ENCODE measurements at places on chromosomes 6 and 20. TPM values are rescaled to one million over a fixed set of nuclear protein-coding genes. Genes with fewer than 3 reads are reported as not detected.
A peak's percentile ranks its signal among the peaks of the same experiment; 100 is the strongest.

GRCh38 chr6:145815309-145816274 is 997 bp upstream of the FBXO30 start:
- H3K27ac ChIP-seq = peak overlapping the region; percentile 93
- peaks cover 32% of the 10 kb centered on the region for H3K4me1 ChIP-seq
- DNase-seq = peak; percentile 28
- H3K27me3 ChIP-seq = no peaks in the 10 kb centered on the region
- no peaks in the 10 kb centered on the region for H3K36me3 ChIP-seq

- H3K36me3 ChIP-seq = no peaks in the 10 kb centered on the region
- no peak overlapping the region for H3K27ac ChIP-seq
- H3K4me1 ChIP-seq = peaks cover 12% of the 10 kb centered on the region
- H3K27me3 ChIP-seq = peaks cover 4% of the 10 kb centered on the region
- H3K4me3 ChIP-seq = no peak overlapping the region
- no peak for DNase-seq
Observed at GRCh38 chr20:59690976-59691375, 86.6 kb downstream of the PHACTR3 start.

GRCh38 chr20:58070664-58071196 is 157.7 kb downstream of the ANKRD60 start:
- no peaks in the 10 kb centered on the region for H3K27me3 ChIP-seq
- DNase-seq = no peak
- H3K4me1 ChIP-seq = peaks cover 10% of the 10 kb centered on the region
- no peak overlapping the region for H3K27ac ChIP-seq
- no peak overlapping the region for H3K4me3 ChIP-seq

- H3K4me1 ChIP-seq = peaks cover 68% of the 10 kb centered on the region
- H3K36me3 ChIP-seq = peaks cover 5% of the 10 kb centered on the region
- no peak overlapping the region for H3K27ac ChIP-seq
- no peak for DNase-seq
- no peaks in the 10 kb centered on the region for H3K27me3 ChIP-seq
- no peak overlapping the region for H3K4me3 ChIP-seq
Observed at GRCh38 chr6:144294016-144294415, 8.9 kb downstream of the UTRN start.

- no peak overlapping the region for H3K4me3 ChIP-seq
- H3K36me3 ChIP-seq = no peaks in the 10 kb centered on the region
- no peaks in the 10 kb centered on the region for H3K27me3 ChIP-seq
- no peaks in the 10 kb centered on the region for H3K4me1 ChIP-seq
Observed at GRCh38 chr20:16434062-16434664, 139.1 kb downstream of the KIF16B start.

Gene SNX21
- polyA plus RNA-seq = 18.0 TPM

- no peak for DNase-seq
Observed at GRCh38 chr20:43774754-43775153, 48.0 kb upstream of the GTSF1L start.

GRCh38 chr6:111976139-111976538 is 77.8 kb upstream of the CCN6 start:
- H3K36me3 ChIP-seq = no peaks in the 10 kb centered on the region
- H3K4me3 ChIP-seq = no peak overlapping the region
- no peak for DNase-seq
- no peaks in the 10 kb centered on the region for H3K27me3 ChIP-seq
